ENCODE measurements at places on chromosomes 11 and 22. TPM values are rescaled to one million over a fixed set of nuclear protein-coding genes. Genes with fewer than 3 reads are reported as not detected.

EMID1 gene
- 0.50 TPM for total RNA-seq

E2F8 gene
- 11.7 TPM for total RNA-seq

NNMT gene
- 4.1 TPM for total RNA-seq

ENTHD1 gene
- total RNA-seq, result not detected

SNX32 gene
- not detected for total RNA-seq

GRM5 gene
- not detected for total RNA-seq

KIF18A gene
- 4.7 TPM for total RNA-seq

RAB30 gene
- total RNA-seq, result 7.8 TPM

PIWIL4 gene
- total RNA-seq, result 3.1 TPM

CAPN5 gene
- total RNA-seq, result 11.2 TPM

SLC22A6 gene
- not detected for total RNA-seq

CBLIF gene
- total RNA-seq, result not detected

GAL3ST3 gene
- not detected for total RNA-seq

CHRM1 gene
- 0.30 TPM for total RNA-seq

ATP5MG gene
- 49.4 TPM for total RNA-seq

MMP8 gene
- total RNA-seq, result not detected

NCAM1 gene
- 2.3 TPM for total RNA-seq

ARHGAP42 gene
- total RNA-seq, result 6.4 TPM

YPEL4 gene
- total RNA-seq, result not detected

PGA5 gene
- total RNA-seq, result 0.19 TPM

PGR gene
- 0.18 TPM for total RNA-seq

OLFML1 gene
- 2.4 TPM for total RNA-seq
